Central memory CD4-positive, alpha-beta T cell (primary cell): ENCODE measurements at places on chromosomes 4 and X.

DNA sequence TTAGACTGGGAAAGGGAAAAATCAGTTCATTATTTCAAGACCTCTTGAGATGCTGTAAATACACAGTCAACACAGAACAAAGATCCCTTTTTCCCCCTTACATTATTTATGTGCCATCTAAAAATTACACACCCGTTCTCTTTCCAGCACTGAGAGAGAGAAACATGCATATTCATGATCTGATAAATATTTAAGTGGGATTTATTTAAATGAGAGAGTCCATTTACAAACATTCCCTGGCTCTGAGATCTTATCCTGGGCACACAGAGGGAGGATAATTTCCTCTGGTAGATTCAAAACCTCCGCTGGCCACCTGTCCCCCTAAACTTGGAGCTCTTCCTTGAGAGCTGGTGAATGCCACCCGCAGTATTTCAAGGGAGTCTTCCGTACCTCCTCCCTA, 88.6 kb downstream of the GRIA3 start:
- no peak for DNase-seq

DNA sequence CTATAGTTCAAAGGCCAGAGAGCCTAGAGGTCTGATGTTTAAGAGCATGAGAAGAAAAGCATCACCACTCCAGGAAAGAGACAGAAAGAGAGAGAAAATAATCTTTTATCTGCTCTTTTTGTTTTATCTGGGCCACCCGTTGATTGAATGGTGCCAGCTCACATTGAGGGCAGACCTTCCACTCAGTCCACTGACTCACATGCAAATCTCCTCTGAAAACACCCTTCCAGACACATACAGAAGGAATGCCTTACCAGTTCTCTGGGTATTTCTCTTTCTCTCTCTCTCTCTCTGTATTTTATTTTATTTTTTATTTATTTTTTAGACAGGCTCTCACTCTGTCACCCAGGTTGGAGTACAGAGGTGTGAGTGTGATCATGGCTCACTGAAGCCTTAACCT, 252.5 kb downstream of the DTHD1 start:
- DNase-seq, result no peak

- no peak for DNase-seq
Measured at GRCh38 chr4:176805155-176805554, 12.4 kb upstream of the VEGFC start.

DNA sequence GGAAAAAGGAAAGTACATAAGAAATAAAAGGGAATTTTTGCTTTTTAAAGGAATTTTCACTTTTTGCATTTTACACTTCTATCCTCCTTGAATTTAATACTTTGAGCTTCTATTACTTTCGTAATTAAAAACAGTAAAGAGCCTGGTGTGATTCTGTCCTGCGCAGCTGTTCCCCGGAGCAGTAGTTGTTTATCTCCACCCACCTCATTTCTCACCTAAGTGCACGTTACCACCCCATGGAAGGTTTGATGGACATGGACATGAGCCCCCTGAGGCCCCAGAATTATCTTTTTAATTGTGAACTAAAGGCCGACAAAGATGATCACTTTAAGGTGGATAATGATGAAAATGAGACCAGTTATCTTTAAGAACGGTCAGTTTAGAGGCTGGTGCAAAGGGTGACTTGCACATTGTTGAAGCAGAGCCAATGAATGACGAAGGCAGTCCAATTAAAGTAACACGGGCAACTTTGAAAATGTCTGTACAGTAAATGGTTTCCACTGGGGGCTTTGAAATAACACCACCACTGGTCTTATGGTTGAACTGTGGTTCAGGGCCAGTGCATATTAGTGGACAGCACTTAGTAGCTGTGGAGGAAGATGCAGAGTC, 52.1 kb upstream of the TEX13D start:
- DNase-seq, result no peak

DNA sequence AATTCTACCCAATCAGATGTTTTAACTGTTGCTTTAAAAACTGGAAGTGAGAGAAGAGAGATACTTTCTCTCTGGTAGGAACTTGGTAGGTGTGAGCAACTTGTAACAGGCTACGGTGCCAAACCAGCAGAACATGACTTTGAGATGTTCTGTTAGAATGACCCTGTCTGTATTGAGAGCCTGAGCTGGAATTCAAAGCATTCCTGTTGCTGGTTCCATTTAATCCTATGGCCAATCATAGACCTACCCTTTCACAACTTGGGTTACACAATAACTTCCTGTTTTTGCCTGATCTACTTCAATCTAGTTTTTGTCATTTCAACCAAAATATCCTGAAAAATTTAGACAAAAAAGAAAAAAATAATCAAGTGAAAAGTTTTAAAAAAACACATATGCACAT, 1.7 kb upstream of the PRRG1 start:
- DNase-seq, result no peak

DNA sequence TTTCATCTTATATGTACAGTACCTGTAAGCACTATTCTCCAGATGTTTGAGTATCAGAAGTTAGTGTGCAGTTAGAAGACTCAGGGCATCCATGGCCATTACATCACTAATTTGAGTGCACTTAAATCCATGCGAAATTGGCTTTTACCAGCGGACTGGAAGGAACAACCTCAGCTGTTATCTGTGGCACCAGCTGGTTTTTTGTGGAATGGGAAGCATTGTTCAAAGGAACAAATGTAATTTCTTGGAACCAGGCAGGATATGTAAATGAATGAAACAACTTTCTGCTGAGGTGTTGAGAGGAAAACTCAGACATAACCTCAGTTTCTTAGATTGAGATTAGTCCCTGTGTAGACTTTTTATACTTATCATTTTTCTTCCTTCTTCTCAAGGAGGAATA, 60.2 kb downstream of the PDGFRA start:
- DNase-seq, result no peak

DNA sequence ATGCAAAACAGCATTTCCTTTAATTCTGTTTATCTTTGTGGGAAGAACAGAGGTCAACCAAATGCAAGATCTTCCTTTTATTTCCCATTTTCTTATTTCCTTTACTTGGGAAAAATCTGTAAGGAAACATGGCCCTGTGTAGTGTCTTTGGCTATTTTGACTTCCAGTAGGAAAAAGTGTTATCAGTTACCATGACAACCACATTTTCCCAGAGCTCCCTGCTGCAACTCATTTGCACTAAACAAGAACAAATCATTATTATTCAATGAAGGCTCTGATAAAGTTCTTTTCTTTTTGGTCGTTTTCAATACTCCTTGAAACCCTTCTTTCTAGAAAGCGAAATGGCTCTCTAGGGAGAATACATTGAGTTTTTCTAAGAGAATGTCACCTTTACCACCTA, 117.2 kb upstream of the DDX53 start:
- no peak for DNase-seq

DNA sequence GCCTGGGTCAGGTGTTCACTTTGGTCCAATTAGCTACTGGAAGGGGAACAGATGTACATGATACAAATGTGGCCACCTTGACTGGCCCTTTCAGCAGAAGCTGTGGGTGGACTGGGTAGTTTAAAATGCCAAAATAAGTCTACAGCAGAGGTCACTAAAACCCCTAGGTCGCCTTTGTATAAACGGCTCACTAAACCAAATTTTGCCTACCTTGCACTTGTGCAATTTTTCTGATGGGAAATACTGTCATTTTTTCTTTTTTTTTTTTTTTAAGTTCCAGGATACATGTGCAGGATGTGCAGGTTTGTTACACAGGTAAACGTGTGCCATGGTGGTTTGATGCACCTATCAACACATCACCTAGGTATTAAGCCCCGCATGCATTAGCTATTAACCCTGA, 109.8 kb downstream of the EGF start:
- no peak for DNase-seq

- no peak for DNase-seq
Measured at GRCh38 chrX:121093011-121093410, 45.6 kb downstream of the GLUD2 start.

GRCh38 chrX:37361596-37361995, 12.4 kb downstream of the PRRG1 start:
- DNase-seq, result no peak

GRCh38 chr4:15695240-15695699, 7.6 kb upstream of the BST1 start:
- DNase-seq, result no peak

DNA sequence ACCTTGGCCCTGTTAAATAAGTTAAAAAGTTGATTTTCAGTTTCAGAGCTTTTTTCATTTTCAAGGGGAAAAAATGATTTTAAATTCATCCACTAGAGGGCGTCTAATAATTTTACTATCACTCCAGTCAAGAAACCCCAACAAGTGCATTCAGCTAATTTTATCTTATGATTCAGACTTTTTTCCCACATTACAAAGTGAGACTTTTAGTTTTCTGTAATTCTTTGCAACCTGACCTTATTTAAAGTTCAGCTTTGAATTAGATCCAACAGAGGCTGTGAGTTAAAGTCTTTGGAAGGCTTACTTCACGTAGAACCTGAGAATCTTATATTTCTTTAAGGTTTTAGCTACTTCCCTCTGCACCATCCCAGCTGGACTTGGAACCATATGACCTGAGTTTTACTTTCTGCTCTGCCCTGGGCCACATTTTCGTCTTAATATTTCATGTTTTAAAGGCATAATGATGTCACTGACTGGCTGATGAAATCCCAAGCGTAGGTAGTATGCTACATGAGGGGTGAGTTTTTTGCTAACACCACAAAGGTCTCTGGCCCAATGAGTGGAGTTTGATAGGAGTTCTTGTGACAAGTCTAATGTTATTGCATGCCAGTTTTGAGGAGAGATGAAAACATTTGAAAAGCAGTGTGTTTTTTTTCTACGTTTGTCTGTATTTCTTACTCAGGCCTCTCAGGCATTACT, 7.2 kb downstream of the GNRHR start:
- DNase-seq, result peak; percentile 27

DNA sequence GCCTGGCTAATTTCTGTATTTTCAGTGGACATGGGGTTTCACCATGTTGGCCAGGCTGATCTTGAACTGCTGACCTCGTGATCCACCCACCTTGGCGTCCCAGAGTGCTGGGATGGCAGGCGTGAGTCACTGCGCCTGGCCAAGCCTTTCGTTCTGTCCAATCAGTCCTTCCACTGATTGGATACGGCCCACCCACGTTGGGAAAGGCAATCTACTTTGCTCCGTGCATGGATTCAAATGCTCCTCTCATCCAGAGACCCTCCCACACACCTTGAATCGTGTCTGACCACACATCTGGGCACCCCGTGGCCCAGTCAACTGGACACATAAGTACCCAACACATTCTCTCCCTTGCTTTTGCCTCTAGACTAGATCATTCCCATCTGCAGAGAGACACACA, 74.9 kb downstream of the CRLF2 start:
- DNase-seq, result no peak

GRCh38 chr4:2797545-2798305, 4.8 kb downstream of the SH3BP2 start:
- DNase-seq, result peak; percentile 64

GRCh38 chrX:150051096-150051495, 112.8 kb upstream of the EOLA2 start:
- DNase-seq, result no peak

DNA sequence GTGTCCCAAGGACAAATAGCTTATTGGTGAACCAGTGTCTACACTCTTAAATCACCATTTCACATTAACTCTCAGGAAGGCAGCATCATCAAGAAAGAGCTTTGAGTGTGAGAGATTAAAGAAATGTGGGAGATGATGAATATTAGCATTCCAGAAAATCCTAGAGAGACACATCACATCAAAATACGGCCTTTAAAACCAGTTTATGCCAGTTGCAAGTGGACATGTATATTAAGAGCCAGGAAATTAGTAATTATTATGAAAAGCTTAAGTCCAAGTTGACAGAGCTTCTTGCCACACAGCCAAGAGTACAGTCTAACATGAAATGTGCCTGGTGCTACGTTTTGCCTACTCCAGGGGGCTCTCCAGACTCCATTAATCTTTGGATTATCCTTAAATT, 503.0 kb upstream of the BOD1L1 start:
- no peak for DNase-seq

DNA sequence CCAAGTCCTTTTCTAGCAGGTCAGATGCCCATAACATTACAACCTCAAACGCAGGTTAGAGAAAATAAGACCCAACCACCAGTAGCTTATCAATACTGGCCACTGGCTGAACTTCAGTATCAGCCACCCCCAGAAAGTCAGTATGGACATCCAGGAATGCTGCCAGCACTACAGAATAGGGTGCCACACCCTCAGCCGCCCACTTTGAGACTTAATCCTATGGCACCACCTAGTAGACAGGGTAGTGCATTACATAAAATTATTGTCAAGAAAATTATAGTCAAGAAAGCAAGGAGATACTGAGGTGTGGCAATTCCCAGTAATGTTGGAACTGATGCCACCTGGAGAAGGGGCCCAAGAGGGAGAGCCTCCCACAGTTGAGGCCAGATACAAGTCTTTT, 19.9 kb upstream of the TRIM61 start:
- DNase-seq, result no peak

DNA sequence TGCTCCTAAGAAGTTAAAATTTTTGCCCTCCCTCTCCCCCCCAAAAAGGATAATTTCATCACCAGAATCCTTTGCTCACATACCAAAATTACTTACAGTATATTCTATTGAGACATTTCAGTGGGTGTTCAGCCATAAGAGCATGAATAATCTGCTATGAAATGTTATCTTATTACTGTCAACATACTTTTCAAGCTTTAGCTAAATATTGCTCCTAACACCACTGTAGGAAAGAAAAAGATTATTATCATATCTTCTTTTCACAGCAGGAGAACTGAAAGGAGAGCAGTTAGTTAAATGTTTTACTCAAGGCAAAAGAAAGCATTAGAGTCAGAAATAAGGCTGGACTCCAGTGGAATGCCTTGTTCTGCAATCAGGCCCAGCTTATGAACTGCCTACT, 231.0 kb upstream of the GYPA start:
- no peak for DNase-seq

DNA sequence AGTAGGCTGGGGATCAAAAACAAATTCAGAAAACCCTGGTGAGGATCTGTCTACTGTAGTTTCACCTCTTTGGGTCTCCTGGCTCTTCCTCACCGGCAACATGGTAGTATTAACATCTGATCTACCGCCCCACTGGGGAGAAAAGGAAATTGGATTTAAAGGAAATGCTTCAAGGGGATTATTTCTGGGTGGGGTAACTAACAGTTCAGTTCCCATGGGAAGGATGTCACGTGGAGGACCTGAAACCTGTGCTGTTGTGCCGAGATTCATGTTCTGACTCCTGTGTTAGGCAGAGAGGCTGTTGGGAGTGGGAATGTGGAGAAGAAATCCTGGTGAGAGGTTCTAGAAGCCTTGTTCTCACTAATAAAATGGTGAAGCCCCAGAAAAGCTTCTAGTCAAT, 254.4 kb downstream of the BCOR start:
- DNase-seq, result no peak

DNA sequence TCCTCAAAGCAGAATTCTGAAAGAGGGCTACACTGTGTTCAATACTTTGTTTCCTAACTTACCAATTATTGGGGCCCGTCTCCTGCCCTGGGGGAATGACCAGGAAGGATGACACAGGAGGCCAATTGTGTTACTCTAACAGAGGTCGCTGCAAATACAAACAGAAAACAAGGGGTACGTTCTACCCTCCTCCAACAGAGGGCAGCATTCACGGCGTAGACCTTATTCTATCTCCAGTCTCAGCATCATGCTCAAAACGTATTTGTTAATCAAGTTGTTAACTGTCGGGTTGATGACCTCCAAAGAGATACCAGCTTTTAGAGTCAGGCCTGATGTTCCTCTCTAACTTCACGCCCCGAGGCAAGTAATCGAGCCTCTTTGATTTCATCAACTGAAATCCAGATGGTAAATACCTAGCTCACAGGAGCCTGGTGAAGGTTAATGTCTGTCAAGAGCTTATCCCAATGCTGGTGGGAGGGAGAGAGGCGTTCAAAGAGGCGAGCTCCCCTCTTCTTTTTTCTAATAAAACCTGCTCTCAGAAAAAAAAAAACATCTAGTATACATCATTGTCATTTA, 181.0 kb upstream of the KCNIP4 start:
- no peak for DNase-seq

GRCh38 chr4:177297785-177298391, 11.8 kb upstream of the NEIL3 start:
- DNase-seq, result no peak
